ENCODE measurements at places on chromosomes 3 and 15.

DNA sequence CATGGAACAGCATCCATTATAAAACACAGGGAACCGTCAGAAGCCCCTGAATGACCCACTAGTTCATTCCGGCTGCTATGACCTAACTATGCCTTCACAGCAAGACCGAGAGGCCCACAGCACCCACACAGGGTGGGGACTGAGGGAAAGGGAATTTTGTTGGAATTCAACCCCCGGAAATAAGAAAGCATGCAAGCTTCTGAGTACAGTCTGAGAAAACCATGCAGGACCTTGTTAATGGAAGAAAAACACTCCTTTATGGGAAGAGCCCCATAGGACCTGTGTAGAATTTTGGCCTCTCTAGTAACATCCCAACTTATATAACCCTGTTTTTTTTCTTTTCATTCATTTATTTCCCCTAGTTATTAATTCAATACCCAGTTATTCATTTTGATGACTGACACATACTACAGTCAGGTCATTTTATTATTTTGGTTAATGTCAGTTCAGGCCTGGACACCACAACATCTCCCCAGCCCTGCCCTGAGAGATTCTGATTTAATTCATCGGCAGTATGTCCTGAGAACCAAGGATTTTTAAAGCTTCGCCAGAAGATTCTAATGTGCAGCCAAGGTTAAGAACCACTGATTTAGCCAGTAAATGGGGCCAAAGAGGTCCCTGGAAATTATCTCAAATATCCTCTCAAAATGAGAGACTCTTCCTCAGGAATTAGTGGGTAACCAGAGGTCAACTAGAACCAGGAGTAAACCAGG lies 231.6 kb upstream of the GOLGA6L4 start:
- DNase-seq: no peak

DNA sequence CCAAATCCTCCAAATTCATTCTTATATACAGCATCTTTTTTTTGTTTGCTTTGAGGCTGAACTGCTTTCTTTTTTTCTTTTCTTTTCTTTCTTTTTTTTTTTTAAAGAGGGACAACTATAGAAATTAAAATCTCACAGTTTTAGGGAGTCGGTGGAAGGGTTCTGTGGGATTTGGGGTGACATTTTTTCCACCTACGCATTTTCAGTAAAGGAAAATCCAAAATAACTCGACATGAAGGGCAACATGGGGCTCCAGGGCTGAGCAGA lies 3.0 kb upstream of the FEZF2 start:
- DNase-seq: no peak

GRCh38 chr3:115077501-115078250 lies 69.4 kb downstream of the ZBTB20 start:
- DNase-seq: no peak

- DNase-seq: no peak
Observed at GRCh38 chr3:172376881-172377280, 71.4 kb downstream of the GHSR start.

DNA sequence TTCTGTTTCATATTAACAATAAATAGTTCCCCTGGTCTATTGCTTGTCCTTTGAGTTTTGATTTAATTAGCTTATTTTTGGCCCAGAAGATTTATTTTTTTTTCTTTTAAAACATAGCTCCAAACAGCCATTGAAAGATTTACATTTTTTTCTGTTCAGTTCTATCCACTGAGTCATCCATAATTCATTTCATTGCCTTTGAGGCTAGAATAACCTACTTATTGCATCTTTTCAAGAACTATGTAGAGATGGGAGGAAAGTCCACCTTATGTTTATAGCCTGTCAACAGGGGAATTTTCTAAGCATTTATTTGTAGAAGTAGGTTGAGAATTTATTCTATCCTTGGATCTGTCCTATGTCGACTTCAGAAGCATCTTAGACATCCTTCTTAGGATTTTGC lies 53.4 kb upstream of the CHD2 start:
- no peak for DNase-seq

DNA sequence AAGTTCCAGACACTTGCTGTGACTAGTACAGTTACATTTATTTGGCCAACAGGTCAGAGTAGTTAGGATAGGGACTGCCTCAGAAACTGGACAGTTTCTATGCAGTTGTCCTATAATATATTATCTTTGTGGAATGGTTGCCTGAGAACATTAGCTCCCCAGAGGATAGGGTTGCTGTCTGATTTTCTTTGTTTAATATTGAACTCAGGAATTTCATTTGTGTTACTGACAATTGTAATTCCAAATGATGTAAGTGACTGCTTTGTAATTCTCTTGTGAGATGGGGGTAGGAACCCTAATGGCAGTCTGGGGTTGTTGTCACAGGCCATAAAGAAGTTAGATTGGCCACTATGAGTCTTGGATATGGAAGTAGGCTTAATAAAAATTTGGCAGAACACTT lies 2.2 kb downstream of the NXPE3 start:
- DNase-seq: no peak

- no peak for DNase-seq
Observed at GRCh38 chr3:62602129-62602770, 228.9 kb upstream of the FEZF2 start.

- DNase-seq: no peak
Observed at GRCh38 chr15:88393719-88394519, 73.3 kb downstream of the MRPL46 start.
